ENCODE measurements at places on chromosomes 16 and 17.

DNA sequence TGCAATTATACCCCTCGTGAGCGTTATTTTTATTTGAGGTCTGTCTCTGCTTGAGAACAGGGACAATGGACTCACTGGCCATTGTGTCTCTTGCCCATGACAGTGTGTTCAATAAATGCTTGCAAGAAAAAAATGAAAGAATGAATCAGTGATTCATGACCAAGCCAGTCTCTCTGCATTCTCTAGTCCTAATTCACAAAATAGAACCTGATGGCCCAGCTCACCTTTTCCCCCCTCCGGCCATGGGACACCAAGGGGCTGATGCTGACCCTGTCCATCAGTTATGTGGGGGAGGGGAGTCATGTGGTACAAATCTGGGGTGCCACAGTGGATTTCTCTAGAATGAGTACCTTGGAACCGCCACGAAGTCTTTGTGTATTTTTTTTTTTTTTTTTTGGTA, 38.2 kb downstream of the CCDC42 start:
- DNase-seq: no peak

GRCh38 chr17:16297367-16298139, 55.7 kb downstream of the CENPV start:
- DNase-seq: no peak

GRCh38 chr16:67336648-67337047, 10.0 kb downstream of the LRRC36 start:
- no peak for DNase-seq

- DNase-seq: no peak
These were observed 823 bp upstream of the CD2BP2 start for GRCh38 chr16:30355954-30356308.

All from CD4-positive, alpha-beta T cell treated with Interleukin-6 at 100 ng/mL for 8 hours (primary cell).